ENCODE measurements at places on chromosomes 5 and 9.

DNA sequence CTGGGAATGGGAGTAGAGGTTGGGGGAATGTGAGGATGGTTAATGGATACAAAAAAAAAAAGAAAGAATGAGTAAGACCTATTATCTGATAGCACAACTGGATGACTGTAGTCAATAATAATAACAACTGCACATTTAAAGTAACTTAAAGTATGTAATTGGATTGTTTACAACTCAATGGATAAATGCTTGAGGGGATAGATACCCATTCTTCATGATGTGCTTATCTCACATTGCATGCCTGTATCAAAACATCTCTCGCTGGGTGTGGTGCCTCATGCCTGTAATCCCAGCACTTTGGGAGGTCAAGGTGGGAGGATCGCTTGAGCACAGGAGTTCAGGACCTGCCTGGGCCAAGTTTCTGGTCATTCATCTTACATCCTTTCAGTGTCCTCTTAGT is 34.6 kb downstream of the MCCC2 start:
- no peak for DNase-seq

GRCh38 chr5:171318026-171318425 is 9.0 kb downstream of the TLX3 start:
- DNase-seq = no peak

- no peak for DNase-seq
Observed at GRCh38 chr5:93891491-93892480, 150.4 kb upstream of the POU5F2 start.

- DNase-seq = no peak
Observed at GRCh38 chr5:110087829-110088228, 398.1 kb downstream of the MAN2A1 start.

DNA sequence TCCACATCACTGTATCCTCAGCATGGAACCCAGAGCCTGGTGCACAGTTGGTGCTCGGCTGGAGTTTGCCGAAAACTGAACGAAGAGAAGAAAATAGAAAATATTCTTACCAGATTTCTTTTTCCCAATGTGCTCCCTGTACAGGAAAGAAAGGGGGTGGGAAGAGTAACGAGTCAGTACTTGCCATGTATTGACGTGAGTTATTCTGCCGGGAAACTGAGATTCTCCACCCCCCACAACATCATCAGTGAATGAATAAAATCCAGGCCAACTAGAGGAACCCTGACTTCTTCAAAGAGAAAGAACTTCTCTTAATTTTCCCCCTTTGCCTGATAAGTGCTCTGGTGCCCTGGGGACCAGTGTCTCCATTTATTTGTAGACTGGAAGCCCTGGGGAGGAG is 80.6 kb downstream of the SH3PXD2B start:
- DNase-seq = no peak

GRCh38 chr5:144712090-144712489 is 541.4 kb downstream of the KCTD16 start:
- DNase-seq = no peak

GRCh38 chr9:4927043-4927471 is 58.0 kb upstream of the JAK2 start:
- DNase-seq = no peak

DNA sequence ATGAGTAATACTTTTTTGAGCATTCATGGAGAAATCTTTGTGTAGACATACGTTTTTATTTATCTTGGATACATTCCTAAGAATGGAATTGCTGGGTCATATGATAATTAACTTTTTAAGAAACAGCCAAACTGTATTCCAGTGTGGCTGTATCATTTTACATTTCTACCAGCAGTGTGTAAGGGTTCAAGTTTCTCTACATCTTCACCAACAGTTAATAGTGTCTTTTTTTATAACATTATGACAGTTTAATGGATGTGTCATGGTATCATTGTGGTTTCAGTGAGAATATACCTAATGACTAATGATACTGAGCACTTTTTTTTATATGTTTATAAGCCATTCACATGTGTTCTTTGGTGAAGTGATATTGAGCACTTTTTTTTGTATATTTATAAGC is 52.4 kb downstream of the NIPBL start:
- DNase-seq = no peak

GRCh38 chr9:92615790-92616189 is 54.1 kb downstream of the IPPK start:
- DNase-seq = no peak

GRCh38 chr5:171442287-171443042 is 23.0 kb downstream of the FGF18 start:
- no peak for DNase-seq

- no peak for DNase-seq
Observed at GRCh38 chr5:135155616-135156214, 121.7 kb upstream of the PITX1 start.

- no peak for DNase-seq
Observed at GRCh38 chr9:104069288-104069687, 24.8 kb upstream of the SMC2 start.

DNA sequence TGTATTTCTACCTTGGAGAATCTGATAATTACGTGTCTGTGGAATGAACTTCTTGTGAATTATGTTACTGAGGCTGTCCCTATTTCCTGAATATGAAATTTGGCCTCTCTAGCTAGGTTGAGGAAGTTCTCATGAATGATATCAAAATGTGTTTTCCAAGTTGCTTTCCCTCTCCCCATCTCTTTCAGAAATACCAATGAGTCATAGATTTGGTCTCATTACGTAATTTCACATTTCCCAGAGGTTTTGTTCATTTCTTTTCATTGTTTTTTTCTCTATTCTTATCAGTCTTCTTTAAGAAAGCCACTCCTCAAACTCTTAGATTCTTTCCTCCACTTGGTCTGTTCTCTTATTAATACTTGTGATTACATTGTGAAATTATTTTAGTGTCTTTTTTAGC is 923.8 kb upstream of the CDH9 start:
- DNase-seq = no peak

DNA sequence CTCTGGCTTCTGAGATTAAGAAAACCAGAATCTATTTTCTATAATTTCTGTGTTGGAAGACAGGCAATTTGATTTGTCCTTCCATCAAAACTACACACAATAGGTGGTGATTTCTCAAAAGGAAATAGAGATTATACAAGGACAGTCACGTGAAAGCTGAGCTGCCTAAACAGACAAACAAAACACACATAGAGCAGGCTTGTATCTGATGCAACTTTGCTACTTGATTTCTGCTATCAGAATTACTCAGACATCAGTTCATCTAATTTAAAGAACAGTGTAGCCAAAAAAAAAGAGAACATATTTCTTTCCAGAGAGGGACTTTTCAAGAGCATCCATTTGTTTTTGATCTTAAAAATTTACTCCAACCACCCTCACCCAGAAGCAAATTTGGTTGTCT is 2128.3 kb upstream of the C9orf72 start:
- DNase-seq = no peak

- no peak for DNase-seq
Observed at GRCh38 chr9:137813167-137813566, 64.4 kb upstream of the CACNA1B start.

- no peak for DNase-seq
Observed at GRCh38 chr5:78515670-78516069, 132.9 kb downstream of the LHFPL2 start.

All from cortex of kidney (tissue), 1 donor.